ENCODE measurements at places on chromosomes 7 and 10. TPM values are rescaled to one million over a fixed set of nuclear protein-coding genes. Genes with fewer than 3 reads are reported as not detected.

- H3K27ac ChIP-seq = no peak overlapping the region
- no peaks in the 10 kb centered on the region for H3K36me3 ChIP-seq
- DNase-seq = no peak
- no peaks in the 10 kb centered on the region for H3K27me3 ChIP-seq
- no peak overlapping the region for H3K4me3 ChIP-seq
These were observed 428.0 kb upstream of the TPK1 start for GRCh38 chr7:145263886-145264285.

- H3K4me1 ChIP-seq = no peaks in the 10 kb centered on the region
- no peaks in the 10 kb centered on the region for H3K27me3 ChIP-seq
- DNase-seq = no peak
- H3K4me3 ChIP-seq = no peak overlapping the region
- peaks cover 37% of the 10 kb centered on the region for H3K36me3 ChIP-seq
- no peak overlapping the region for H3K27ac ChIP-seq
These were observed 138.0 kb downstream of the DLG5 start for GRCh38 chr10:77788496-77789010.

- H3K27ac ChIP-seq = no peak overlapping the region
- no peaks in the 10 kb centered on the region for H3K27me3 ChIP-seq
- DNase-seq = no peak
- H3K4me1 ChIP-seq = no peaks in the 10 kb centered on the region
These were observed 50.5 kb downstream of the NUDCD3 start for GRCh38 chr7:44439926-44440325.

The TMEM120A gene
- 40.5 TPM for total RNA-seq

The MMD2 gene
- total RNA-seq = not detected

The FOXK1 gene
- total RNA-seq = 34.9 TPM
